AG09309 (cell line): ENCODE measurements at places on chromosomes 5 and 9.

DNA sequence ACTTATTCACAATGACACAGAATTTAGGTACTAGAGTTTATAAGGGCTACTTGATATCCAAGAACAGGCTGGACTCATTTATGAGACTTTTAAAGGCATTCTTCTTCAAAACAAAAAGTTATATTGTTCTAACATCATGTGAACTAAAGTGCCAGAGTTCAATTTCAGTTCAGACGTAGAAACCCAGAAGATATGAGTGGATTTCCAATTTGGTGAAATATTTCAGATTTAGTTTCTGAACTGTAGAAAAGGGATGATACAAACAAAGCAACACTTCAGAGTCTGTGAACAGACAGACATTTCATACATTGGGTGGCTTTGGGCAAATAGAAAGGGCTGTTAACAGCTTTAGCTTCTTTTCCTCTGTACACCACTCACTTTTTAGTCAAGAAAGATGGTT lies 384.0 kb downstream of the NR2F1-AS1 start:
- DNase-seq = no peak

DNA sequence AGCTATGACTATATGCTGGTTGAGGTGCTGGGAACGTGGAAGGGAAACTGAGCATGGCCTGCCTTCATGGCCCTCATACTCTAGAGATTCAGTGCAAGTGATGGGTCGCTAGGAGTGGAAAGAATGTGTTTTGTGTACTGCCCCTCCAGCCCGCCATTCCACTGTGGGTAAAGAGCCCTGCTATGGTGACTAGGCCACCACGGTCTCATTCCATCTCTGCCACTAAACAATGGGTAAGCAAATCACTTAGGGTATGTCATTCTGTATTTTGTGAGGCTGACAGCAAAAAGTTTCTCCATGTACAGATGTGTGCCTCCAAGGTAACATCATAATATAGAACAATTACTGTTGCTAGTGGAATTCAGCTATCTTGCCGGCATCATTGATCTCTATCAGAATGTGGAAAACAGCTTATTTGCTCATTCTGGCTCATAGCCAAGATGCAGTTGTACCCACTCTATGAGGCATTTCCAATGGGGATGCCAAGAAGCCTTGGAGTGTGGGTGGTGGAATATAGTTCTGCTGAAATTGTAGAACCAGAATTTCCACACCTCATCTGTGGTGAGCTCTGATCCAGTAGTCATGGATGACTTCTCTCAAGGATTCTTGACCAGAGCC lies 12.5 kb downstream of the SMARCA2 start:
- DNase-seq = no peak

GRCh38 chr5:118293378-118293777 lies 695.0 kb downstream of the DTWD2 start:
- no peak for DNase-seq

- peak; percentile 92 for DNase-seq
These were observed 192.6 kb downstream of the TLE4 start for GRCh38 chr9:79764374-79764773.
